SHP77 (cell line): ENCODE measurements at places on chromosomes 6 and 20.

GRCh38 chr6:40958738-40959137 lies 80.3 kb downstream of the UNC5CL start:
- DNase-seq: no peak

DNA sequence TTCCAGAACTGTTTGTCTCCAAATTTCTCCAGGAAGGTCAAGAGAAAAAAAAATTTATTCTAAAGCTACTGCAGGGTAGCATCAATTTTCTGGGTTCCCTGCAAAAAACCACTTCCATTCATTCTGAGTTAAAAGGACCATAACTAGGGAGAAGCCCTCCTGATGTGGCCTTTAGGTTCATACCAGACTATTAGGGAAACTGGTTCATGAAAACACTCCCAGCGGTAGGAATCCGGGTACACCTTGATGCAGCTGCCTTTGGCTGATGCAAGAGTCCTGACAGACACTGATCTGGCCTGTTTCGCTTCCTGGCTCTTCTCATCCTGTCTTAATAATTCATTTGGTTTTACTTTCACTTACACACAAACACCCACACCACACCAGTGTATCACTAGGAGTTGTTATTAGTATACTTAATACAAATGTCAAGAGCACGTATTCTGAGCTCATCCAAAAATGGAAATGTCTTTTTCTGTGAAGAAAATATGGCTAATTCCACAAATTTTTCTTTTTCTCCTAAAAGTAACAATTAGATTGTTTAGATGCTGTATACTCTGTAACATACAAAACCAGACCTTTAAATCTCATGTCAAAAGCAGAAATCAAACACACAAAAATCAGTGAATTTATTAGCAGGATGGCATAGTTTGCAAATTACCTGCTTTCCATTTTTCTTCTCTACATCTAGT lies 38.4 kb upstream of the ARHGAP18 start:
- DNase-seq: peak; percentile 18

- no peak for DNase-seq
These were observed 184.9 kb upstream of the CST7 start for GRCh38 chr20:24764027-24764793.

DNA sequence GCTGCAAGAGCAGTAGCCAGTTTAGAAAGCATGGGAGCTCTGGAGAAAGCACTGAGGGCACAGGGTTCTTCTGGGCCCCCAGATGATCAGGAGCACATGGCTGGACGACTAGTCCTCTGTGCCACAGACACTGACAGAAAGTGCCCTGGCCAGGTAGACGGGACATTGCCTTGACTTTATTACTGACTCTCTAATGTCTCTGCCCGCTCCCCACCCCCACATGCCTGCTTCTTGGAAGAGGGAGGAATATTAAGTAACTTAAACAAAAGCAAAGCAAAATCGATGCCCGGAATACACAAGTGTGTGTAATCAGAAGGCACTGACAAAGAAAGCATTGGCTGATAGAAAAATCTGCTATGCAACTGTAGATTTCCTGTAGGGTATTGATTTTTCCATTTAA lies 99.3 kb downstream of the SOBP start:
- no peak for DNase-seq

- no peak for DNase-seq
These were observed 108.7 kb downstream of the NCOA3 start for GRCh38 chr20:47610247-47610944.

DNA sequence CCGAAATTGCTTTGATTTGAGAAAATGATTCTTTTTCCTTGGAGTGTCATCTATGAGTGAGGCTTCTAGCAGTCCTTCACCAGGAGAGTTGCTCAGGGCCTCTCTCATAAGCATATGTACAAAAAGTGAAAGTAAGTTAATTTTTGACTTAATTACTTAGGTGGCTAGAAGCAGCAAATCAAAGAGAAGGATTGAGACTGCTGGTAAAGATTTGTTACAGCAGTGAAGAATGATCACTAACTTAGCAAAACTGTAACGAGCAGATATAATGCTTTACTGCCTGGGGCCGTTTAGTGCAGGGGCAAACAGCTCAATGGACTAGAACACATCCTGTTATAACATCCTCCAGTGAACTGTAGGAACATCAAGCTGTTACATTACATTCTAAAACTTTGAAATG lies 167.8 kb upstream of the RIPOR2 start:
- DNase-seq: no peak

- DNase-seq: no peak
These were observed 575.2 kb upstream of the ADGRB3 start for GRCh38 chr6:68059899-68060298.
